A549 treated with AZD2906 at 1 μM for 4 hours (cell line): ENCODE measurements at places on chromosomes 13 and 19. TPM values are rescaled to one million over a fixed set of nuclear protein-coding genes. Genes with fewer than 3 reads are reported as not detected.

The FCAR gene
- not detected in 5 replicates for total RNA-seq

The ZNF565 gene
- total RNA-seq: 3.7 to 4.9 TPM (median 4.1 TPM) in 5 replicates

The HSPB6 gene
- total RNA-seq: 0.08 to 0.34 TPM (median 0.24 TPM) in 5 replicates

The NAA16 gene
- 6.6 to 7.9 TPM (median 6.9 TPM) in 5 replicates for total RNA-seq

The ERF gene
- 103 to 127 TPM (median 117 TPM) in 5 replicates for total RNA-seq

The SIGLEC6 gene
- total RNA-seq: not detected in 5 replicates

The METTL21C gene
- not detected in 5 replicates for total RNA-seq

The LRRC8E gene
- total RNA-seq: 5.1 to 6.0 TPM (median 5.5 TPM) in 5 replicates

The CEACAM4 gene
- not detected in 5 replicates for total RNA-seq

The IGFL4 gene
- 0.28 to 0.33 TPM (median 0.30 TPM) in 5 replicates for total RNA-seq

The SHISA2 gene
- total RNA-seq: 0.02 to 0.03 TPM in 2 of 5 replicates, not detected in the others

The SIGLEC8 gene
- not detected in 5 replicates for total RNA-seq

The LACC1 gene
- 3.2 to 4.8 TPM (median 3.5 TPM) in 5 replicates for total RNA-seq
